ENCODE measurements at places on chromosomes 3 and 15.
A peak's percentile ranks its signal among the peaks of the same experiment; 100 is the strongest.

GRCh38 chr15:76648732-76649444 lies 256.3 kb downstream of the SCAPER start:
- no peak for DNase-seq

DNA sequence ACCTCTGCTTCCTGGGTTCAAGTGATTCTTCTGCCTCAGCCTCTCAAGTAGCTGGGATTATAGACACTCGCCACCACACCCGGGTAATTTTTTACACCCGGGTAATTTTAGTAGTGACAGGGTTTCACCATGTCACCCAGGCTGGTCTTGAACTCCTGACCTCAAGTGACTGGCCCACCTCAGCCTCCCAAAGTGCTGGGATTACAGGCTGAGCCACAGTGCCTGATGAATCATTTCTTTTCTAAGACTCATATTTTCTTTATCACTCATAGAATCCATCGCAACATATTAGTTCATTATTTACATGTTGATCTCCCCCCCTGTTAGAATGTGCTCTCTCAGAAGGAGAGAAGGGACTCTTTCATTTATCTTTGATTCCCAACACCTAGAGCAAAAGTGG lies 109.5 kb upstream of the PTPRG start:
- peak; percentile 48 for DNase-seq

DNA sequence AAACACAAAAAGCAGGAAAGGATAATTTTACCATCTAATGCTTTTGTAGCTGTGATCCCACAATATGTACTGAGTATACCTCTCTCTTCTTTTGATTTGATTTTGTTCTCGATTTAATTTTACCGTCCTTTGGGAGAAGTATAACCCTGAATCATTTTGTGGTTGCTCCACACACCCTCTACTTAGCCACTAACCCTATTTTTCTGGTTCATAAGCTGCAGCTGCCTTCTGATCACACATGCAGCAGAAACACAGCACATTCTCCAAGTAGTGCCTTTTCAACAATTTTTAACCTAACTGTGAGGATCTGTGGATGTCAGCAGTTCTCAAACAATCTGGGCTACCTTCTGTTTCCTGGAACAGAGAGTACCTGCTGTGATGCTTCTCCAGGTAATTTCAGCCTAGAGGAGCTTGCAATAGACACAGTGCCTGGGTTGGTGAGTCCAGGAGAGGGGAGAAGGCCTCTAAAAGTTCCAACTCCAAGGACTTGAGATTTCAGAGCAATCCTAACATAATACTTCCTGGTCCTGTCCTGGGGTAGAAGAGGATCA lies 40.3 kb downstream of the HGD start:
- no peak for DNase-seq

- no peak for DNase-seq
Measured at GRCh38 chr3:99969136-99969535, 145.2 kb downstream of the FILIP1L start.

DNA sequence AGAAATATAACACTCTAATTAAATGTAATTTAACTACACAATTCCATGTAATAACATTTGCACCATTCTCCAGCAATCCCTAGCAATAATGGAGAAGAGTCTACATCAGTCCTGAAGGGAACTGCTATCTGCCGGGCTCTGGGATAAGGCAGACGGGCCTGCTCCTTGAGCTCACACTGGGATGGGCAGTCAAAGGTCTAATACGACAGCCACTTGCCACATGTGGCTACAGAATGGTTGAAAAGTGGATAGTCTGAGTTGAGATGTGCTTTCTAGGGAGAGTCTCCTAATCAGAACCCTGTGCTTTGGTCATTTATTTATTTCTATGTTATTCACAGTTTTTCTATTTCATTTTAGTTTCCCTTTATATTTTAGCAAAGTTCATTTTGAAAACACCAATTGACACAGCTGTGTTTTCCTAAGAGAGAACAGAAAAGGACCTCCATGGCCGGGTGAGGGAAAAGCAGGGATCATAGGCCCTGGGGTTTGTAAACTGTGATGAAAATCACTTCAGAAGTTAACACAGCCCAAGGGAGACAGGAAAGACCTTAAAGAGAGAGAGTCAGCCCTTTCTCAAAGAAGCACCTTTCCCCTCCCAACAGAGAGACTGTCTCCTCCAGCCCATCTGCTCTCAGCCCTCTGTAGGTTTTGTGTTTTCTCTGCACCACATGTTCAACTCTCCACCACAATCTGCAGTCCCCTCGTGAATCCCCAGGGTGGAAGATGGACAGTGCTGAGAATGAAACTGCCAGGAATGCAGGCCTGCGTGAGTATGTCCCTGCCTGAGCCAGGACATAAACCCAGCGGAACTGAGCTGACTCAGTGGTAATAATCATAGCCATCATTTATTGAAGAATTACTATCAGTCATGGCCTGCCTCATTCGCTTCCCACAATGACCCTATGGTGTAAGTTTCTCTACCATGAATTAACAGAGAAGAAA lies 11.6 kb downstream of the FSIP1 start:
- peak; percentile 81 for DNase-seq

- peak; percentile 30 for DNase-seq
Measured at GRCh38 chr3:185332026-185332735, 30.8 kb upstream of the MAP3K13 start.

- no peak for DNase-seq
Measured at GRCh38 chr3:21738935-21739702, 11.9 kb downstream of the ZNF385D start.

GRCh38 chr15:96268442-96269204 lies 61.9 kb upstream of the NR2F2 start:
- DNase-seq: peak; percentile 29

DNA sequence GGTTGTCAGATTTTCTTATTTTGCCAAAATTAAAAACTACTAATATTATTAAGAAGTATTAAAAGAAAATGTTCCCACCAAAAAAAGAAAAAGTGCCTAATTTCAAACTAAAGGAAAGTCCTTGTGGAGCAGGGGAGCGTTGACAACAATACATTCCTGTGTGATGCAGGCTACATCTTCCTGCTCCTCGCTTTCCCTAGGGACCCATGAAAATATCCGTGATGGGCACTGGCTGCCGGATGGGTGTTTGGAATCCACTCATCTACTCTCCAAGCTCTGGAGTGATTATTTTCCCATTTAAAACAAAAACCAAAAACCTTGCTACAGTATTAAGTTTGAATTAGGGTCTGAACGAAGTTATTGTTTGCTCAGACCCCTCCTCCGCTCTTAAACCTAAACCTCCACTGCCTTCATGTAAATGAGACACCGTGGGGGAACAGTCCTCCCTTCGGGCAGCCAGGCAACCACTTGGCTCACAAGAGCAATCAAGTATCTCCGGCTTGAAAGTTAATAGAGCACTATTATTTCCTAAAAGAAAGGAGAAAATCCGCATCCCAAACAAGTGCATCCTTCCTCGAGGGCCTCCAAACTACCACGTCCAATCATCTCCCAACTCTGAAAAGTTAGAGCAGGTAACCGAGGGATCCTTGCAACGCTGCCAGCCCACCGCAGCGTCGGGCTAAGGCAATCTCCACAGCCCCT lies 1.5 kb downstream of the ITGB5 start:
- DNase-seq: peak; percentile 86

DNA sequence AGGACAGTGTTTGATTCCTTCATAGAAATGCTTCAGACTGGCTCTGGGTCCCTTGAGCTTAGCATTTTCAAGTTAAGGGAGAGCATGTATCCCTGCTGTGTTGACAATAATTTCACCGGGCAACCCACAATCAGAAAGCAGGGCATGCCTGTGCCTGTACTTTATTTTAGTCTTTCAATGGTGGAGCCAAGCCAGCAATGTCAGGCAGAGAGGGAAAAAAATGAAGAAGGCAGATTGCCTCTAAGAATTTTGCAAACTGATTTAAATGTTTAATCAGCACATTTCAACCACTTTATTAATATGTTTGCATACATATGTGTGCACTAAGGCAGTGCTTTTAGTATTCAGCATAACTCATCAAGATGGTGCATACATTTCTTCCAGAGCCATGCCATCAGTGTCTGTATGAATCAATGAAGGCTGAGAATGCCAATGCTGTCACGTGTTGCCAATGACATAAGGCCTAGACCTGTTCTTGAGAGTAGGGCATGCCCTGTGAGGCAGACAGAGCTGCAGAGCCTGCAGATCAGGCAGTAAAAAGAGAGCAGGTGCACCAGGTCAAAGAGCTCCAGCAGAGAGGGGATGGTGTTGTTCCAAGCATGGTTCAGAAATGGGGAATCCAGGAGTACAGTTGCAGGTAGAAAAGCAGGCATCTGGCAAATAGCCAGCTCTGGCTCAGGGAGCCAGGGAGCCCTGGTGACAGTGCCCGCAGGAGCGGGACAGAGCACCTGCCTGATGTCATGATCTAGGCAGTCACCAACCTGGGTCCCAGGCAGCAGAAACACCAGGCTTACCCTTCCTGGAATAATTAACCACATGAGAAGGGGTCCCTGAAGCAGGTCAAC lies 508.5 kb downstream of the GABRG3 start:
- no peak for DNase-seq

- peak; percentile 39 for DNase-seq
Measured at GRCh38 chr15:30985081-30985531, 6.3 kb downstream of the MTMR10 start.

- no peak for DNase-seq
Measured at GRCh38 chr3:16904423-16905417, 20.0 kb downstream of the PLCL2 start.

All from fibroblast of skin of scalp (primary cell).